ENCODE measurements at places on chromosomes 6 and 20. TPM values are rescaled to one million over a fixed set of nuclear protein-coding genes. Genes with fewer than 3 reads are reported as not detected.

The ESR1 gene
- 0.13 TPM for total RNA-seq

The PKIB gene
- 0.22 TPM for total RNA-seq

The SLCO4A1 gene
- 5.9 TPM for total RNA-seq

The SLC35D3 gene
- total RNA-seq: not detected

The CYP24A1 gene
- not detected for total RNA-seq

The TRIM31 gene
- not detected for total RNA-seq

The PRR18 gene
- total RNA-seq: not detected
